ENCODE measurements at places on chromosomes 11 and 22.
A peak's percentile ranks its signal among the peaks of the same experiment; 100 is the strongest.

GRCh38 chr11:132200353-132200936 lies 830.0 kb downstream of the NTM start:
- no peak for DNase-seq

- no peak for DNase-seq
Measured at GRCh38 chr11:60377401-60378136, 763 bp upstream of the MS4A7 start.

DNA sequence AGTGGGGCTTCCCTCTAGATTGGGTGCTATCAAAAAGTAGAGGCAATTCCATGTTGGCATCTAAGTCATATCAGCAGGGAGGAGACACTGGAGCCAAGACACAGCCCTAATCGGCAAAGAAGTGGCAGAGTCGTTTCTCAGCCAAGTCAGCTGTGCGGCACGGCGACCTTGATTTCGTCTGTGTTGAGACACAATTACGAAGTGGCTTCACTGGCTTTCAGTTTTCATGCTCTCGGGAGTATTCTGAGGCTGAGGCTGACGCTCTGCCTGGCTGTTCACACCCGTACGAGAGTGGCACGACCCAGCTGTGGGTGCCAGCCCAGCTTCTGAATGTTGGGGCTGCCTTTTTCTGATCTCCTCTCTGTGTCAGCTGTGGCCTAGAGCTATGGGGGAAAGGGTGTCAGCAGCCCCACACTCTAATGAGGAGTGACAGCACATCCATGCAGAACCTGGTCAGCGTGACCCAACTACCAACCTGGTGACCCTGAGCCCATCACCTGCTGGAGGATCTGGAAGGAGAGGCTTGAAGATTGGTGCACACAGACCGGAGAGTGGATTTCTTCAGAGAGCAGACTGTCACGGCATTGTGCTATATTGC lies 105.7 kb upstream of the TMEM45B start:
- DNase-seq = no peak

- no peak for DNase-seq
Measured at GRCh38 chr11:126914941-126915340, 85.6 kb downstream of the KIRREL3 start.

DNA sequence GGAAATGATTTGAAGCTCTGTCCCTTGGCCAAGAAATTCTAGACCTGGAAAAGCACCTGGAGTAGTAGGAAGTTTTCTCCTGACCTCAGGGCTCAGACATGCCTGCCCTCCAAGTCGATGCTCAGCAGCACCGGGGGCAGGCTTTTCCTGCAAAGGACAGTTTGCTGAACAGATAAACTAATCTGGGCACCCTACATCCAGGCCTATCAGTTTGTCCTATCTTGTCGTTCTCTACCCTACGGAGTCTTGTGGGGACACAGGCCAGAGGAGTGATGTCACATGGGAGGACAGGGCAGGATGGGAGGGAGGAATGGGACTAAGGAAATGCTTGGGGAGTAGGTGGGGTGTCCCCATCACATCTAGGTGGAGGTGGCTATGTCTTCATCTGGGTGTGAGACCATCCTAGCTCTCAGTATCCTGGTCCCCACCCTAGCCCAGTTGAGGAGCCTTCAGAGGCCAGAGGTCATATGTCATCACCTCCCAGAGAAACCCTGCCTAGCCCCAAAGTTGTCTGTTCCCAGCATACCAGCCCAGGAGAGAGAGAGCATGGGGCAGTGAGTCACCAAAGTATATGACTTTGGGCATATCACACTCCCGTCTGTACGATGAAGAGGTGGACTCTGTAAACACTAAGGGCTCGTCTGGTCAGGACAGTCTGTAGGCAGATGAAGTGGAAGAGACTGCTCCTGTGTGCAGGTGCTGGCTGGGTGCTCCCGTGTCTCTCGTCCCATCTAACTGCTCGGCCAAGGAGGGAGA lies 18.1 kb upstream of the FCHSD2 start:
- DNase-seq = no peak

- no peak for DNase-seq
Measured at GRCh38 chr22:29801153-29801552, 34.0 kb downstream of the UQCR10 start.

DNA sequence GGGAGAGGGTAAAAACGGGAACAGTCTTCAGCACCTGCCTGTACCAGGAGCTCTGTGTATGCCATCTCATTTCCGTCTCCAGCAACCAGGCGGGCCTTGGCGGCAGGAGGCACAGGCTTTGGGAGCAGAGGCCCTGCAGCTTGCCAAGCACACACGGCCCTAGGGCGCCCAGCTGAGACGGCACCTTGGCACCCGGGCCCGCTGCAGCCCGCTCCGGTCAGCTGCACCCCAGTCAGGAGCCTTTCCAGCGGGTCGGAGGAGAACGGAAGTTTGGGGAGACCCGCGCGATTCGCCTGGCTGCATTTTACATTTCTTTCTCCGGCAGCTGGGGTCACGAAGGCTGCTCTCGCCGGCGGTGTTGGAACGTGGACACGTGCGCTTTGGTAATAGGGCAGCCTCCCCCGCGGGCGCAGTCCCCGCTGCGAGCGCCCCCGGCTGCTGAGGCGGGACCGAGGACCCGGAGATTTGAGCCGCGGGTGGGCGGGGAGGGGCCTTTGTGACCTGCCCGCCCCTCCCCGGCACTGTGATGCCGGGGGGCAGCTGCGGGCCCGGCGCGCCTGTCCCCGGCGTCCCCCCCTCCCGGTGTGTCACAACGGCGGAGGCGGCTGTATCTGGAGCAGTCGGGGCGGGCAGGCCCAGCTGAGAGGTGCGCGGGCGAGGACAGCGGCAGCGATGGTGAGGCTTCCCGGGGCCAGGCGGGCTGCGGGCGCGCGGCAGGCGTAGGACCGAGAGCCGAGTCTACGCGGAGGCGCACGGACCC lies at the start of gene TUBA8:
Gene TUBA8 (plus strand): TSS at position 616 of the 760 bp plus-strand sequence. CDS start 57 bp downstream, at position 673.
- DNase-seq = peak; percentile 9

DNA sequence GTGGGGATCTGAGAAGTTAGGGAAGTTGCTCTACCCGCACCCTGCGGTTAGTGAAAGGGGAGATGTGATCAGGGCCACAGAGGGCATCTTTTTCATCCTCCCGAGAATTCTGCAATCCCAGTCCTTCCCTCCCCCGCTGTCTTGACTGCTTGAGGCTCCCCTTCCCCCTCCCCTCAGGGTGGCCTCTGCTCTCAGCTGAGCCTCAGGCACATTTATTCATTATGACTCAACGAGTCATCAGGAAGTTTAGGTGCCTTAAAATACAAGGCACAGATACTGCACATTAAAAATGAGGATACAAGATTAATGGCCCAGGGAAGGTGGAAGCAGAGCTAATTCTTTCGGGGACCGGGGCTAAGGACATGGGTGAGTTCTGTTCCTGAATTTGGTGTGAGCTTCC lies 104.0 kb downstream of the CACNA1I start:
- no peak for DNase-seq

- no peak for DNase-seq
Measured at GRCh38 chr11:8802251-8802650, 108.7 kb upstream of the AKIP1 start.

DNA sequence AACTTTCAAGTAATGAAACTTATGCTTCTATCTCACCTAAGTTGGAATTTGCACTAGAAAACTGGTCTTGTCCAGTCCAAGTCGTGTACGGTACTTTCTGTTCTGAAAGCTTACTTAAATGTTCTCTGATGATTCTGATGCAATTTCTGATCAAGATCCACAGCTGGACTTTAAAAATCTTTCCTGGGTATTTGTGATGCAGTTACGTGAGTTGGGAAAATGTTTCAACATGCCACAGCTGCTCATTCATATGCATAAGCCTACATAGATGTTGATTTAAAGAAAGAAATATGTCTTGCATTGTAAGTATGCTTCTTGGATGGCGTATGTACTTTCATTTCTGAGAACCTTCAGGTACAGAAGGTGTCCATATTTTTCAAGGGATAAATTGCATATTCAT lies 493.7 kb upstream of the CCDC90B start:
- DNase-seq = no peak

DNA sequence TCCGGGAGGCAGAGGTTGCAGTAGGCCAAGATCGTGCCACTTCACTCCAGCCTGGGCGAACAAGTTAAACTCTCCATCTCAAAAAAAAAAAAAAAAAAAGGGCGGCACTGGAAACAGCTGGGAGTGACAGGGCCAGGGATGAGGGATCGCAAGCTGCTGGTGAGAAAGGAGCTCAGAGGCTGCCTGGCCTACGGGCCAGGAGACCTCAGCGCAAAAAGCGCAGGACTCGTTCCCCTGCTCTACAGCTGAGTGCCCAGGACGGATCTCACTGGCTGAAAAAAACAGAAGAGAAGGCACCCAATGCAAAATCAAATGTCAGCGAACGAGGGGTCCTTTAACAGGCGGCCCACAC lies 650 bp upstream of the NUP50 start:
- DNase-seq = no peak

- DNase-seq = no peak
Measured at GRCh38 chr11:112835591-112836255, 125.5 kb upstream of the NCAM1 start.

GRCh38 chr11:68271781-68272608 lies at the start of gene C11orf24:
C11orf24 (minus strand) TSS chr11:68271973; CDS start chr11:68263767, 8,206 bp downstream.
- peak; percentile 91 for DNase-seq

DNA sequence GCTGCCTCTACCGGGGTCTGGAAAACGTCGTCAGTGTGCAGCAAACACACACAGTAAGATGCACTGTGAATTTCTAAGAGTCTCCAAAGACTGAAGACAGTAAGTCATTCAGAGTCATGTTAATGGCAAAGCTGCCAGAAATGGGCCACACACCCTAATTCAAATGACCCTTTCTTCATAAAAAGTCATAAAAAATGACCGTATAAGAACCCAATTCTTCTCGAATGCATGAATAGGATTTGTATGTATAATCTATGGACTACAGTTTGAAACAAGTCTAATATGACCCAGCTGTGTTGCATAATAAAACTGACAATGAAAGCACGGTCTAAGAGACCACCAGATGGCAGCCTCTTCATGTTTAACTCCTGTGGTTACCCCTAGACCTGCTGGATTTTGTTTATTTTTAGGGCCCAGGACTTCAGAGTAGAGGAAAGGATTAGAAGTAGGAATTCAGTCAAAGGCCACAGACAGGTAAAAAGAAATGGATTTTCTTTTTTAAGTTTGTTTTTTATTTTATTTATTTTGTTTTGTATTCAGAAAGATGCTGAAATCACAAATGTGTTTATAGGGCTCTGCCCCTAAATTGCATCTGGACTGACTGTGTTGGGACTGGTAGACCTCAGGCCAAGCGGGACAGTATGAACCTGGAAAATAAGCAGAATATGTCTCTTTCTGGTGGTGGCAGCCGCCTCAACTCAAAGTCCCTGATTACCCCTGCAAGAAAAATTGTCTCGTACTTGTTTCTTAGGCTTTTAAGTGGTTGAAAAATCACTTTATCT lies 32.1 kb upstream of the SLC5A12 start:
- no peak for DNase-seq

- DNase-seq = no peak
Measured at GRCh38 chr11:133011604-133012003, 520.7 kb downstream of the OPCML start.

DNA sequence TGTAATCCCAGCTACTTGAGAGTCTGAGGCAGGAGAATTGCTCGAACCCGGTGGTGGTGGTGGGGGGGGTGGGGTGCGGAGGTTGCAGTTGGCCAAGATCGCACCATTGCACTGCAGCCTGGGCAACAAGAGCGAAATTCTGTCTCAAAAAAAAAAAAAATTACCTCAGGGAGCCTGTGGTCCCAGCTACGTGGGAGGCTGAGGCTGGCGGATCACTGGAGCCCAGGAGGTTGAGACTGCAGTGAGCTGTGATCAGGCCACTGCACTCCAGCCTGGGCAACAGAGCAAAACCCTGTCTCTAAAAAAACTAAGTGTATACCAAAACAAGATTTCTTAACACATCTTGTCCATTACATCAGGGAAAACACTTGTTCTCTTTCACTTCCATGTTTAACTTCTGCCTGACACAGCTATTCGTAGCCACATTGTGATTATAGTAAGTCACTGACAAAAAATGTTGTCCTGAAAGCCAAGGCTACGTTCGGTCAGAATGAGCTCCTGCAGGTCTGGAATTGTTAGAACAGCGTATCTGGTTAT lies 1.4 kb downstream of the TMEM80 start:
- DNase-seq = no peak

- DNase-seq = no peak
Measured at GRCh38 chr22:30826670-30827355, 132.1 kb downstream of the OSBP2 start.

DNA sequence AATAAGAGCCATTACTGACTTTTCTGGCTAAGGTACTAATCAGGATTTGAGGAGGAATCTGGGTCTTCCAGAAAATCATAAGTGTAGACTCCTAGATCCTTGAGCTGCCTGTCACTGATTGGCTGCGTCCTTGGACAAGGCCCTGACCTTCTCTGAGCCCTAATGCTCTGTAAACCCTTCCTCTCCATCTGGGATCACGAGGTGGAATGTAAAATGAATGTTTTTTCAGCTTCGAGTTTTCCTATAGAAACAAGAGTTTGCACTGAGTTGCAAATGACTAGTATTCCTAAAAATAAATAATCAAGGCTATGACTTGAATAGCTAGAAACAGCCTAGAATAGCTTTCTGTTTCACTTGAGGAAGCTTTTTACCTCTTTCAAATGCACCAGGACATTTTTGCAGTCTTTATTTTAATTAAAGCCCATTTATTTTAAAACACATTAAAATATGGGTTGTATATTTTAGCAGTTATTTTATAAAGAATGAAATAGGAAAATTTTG lies 1.1 kb upstream of the DIXDC1 start:
- DNase-seq = no peak

GRCh38 chr11:27648840-27649239 lies 51.4 kb downstream of the BDNF start:
- no peak for DNase-seq

DNA sequence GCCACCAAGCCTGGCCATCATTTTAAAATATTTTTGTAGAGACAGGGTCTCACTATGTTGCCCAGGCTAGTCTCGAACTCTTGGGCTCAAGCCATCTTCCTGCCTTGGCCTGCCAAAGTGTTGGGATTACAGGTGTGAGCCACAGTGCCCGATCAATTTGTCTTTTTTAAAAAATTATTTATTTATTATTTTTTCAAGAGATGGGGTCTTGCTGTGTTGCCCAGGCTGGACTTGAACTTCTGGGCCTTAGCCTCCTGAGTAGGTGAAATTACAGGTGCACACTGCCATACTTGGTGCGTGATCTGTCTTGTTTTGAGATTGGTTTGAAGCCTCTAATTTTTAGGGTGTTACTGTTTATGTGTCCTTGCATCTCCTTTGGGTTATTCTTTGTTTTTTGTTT lies 10.2 kb downstream of the CABIN1 start:
- DNase-seq = no peak

GRCh38 chr22:35564975-35565867 lies 24.6 kb downstream of the RASD2 start:
- DNase-seq = no peak

DNA sequence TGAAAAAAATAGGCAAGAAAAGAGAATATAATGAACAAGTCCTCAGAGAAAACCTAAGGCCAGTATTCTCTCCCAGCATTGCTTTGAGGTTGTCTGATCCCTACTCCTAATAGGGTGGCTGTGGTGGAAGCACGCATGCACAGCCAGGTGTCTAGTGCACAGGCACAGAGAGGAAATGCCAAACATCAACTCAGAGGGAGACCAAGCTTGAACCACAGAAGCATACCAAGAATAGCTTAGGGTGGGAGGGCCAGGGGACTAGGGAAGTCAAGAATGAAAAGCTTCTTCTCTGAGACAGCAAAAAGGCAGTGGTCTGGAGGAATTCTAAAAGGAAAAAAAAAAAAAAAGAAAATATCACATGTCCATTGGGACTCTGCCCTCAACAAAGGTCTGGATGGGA lies 244.1 kb upstream of the API5 start:
- DNase-seq = no peak

- DNase-seq = no peak
Measured at GRCh38 chr22:36753120-36753802, 22.7 kb downstream of the IFT27 start.
